Activated T-cell treated with anti-CD3 and anti-CD28 coated beads, Interleukin-2, amount 50 U/mL, for 4 hours (primary cell): ENCODE measurements at places on chromosomes 6 and 20. TPM values are rescaled to one million over a fixed set of nuclear protein-coding genes. Genes with fewer than 3 reads are reported as not detected.

DNA sequence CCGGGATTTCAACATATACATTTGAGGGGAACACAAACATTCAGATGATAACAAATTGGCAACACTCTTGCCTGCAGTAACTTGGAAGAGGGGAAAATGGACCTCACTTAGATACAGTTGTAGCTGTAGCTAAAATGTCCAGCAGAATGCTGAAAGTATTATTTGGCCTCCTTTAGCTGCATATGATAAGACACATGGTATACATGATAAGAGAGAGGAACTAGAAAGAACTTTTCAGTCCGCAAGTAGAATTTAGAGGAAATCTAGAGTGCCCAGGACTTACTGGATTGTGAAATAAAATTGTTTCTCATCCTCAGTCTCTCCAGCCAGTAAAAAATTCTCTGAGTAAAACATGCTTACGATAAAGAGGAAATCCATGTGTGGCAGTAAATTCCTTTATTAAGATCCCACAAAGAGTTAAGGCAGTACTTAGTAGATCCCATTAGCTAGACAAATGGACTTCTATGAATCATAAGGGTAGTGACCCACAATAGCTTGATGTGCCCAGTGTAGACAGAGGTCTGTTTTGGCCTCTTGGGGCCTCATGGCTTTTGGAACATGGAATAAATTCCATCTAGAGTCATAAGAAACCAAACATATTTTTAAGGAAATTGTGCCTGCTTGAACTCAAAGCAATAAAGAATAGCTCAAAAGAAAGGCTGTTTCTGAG is 87.9 kb upstream of the RBM24 start:
- no peak for DNase-seq

- peak; percentile 23 for DNase-seq
These were observed 42.8 kb upstream of the DYNLRB1 start for GRCh38 chr20:34473262-34473883.

- DNase-seq, result no peak
These were observed 10.9 kb upstream of the VSTM2L start for GRCh38 chr20:37892001-37892400.

DNA sequence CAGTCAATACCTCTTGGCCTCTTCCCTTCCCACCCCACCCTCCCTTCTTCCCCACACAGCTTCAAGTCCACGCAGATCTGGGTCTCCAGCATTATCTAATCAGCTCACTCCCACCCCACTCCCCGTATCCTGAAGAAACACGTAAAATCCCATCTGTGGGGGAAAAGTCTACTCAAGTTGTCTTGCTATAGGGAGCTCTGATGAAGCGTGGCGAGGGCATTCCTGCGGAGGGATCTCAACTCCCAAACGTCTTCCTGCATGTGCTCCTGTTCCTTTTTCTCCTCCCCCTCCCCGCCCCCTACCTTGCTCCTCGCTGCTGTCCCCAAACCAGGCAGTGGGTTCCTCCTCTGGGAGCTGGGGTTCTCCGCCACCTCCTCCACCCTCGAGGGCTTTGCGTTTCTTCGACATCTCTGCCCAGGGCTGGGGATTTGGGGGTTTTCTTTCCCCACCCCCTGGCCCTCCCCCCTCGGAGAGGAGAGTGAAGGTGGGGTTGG is 181.8 kb downstream of the TBXT start:
- no peak for DNase-seq

The ENPP3 gene
- total RNA-seq, result 0.54 TPM

- DNase-seq, result peak; percentile 65
These were observed 38.3 kb downstream of the COX4I2 start for GRCh38 chr20:31675828-31676608.

DNA sequence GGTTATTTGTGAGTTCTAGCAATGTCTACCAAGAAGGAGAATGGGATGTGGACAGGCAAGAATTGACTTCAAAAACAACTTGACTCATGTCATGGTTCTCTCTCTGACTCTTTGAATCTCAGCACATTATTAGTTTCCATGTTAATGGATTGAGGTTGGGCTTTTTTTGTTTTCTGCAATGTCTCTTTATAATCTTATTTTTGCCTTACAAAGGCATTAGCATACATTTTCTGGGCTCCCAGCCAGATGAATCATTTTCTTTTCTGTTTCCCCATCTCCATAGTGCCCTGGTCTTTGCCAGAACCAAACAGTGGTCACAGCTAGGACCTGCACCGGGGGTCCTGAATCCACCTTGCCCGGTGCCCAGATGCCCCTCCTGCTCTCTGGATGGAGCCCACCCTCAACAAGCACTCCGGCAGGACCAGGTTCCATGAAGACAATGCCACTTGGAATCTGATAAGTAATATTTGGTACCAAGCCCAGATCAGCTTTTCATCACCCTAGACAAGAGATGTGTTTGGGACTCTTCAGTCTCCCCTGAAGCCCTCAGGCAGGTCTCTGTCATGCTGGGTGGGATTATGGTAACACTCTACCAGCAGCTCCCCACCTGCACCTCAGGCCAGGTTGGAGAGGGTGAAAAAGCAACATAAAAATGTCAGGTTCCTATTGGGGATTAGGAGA is 266.7 kb upstream of the SULF2 start:
- DNase-seq, result no peak

GRCh38 chr6:143937668-143937970 is 70.4 kb downstream of the PLAGL1 start:
- no peak for DNase-seq

The COX4I2 gene
- total RNA-seq, result not detected

GRCh38 chr6:166743406-166744222 is 116.6 kb upstream of the RPS6KA2 start:
- no peak for DNase-seq

The RBL1 gene
- 57.2 TPM for total RNA-seq

- no peak for DNase-seq
These were observed 110.8 kb downstream of the RFPL4B start for GRCh38 chr6:112457886-112458285.

- DNase-seq, result no peak
These were observed 1.7 kb downstream of the KCTD20 start for GRCh38 chr6:36444470-36444869.

DNA sequence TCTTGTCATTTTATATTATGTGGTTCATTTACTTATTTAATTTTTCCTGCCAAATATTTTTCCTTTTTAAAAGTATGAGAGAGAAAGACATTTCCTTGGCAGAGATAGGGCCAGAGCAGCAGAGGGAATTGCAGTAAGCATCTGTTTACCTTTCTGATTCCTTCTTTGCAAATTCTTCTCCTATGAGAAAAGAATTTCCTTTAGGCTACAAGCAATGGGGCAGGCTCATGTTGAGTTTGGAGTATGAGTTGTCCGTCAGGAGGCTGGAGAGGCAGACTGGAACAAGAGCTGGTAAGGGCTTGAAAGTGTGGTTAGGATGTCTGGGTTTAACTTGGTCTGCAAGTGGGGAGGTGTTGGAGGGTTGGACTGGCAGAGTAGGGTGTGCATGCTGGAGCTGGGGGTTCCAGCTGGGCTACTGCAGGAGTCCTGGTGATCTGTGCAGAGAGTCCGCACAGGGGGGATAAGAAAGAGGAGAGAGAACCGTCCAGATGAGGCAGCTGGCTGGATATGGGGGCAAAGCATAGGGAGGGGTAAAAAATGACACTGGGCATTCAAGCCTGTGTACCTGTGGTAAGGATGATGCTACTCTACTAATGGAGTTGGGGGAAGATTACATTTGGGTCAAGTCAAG is 19.7 kb downstream of the TIAM2 start:
- DNase-seq, result no peak

GRCh38 chr6:24720131-24720603 is 1.2 kb upstream of the C6orf62 start:
- DNase-seq, result peak; percentile 79

DNA sequence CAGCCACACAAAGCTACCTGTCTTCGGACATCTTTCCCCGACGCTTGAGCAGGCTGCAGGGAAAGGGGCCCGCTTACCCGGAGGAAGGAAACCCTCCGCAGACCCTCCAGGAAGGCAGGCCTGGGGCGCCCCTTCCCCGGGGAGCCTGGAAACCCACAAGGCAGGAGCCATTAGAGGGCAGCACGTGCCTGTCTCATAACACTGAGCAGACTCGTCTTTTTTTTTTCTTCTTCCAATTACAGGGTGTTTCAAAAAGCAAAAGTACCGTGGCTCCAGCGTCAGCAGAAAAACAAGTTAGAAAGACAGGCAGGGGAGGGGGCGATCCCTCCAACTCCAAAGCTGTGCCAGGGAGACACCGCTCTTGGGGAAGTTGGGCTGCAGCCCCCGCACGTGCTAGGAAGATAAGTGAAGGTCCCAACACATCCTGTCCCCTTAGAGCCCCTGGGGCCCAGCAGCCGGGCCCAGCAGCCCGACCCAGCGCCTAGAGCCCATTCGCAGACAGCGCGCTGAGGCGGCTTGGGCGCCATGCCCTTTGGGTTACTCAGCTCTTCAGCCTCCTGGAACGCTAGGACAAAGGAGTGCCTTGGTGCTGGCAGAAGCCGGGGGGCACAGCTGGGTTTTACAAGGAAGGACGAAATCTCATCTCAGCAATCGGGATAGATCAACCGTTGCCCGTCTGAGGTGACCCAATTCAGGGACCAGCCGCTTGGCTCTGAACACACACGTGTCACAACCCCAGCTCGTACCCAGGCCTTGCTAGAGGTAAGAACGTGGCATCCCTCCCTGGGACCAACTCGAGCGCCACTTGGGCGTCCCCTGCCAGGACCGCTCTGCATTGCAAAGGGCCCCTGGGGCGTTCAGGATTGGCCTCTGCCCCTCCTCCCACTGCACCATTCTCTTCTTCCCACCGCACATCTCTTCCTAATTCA is 136.3 kb downstream of the LY86 start:
- DNase-seq, result peak; percentile 43

The LAMA2 gene
- 4.7 TPM for total RNA-seq

DNA sequence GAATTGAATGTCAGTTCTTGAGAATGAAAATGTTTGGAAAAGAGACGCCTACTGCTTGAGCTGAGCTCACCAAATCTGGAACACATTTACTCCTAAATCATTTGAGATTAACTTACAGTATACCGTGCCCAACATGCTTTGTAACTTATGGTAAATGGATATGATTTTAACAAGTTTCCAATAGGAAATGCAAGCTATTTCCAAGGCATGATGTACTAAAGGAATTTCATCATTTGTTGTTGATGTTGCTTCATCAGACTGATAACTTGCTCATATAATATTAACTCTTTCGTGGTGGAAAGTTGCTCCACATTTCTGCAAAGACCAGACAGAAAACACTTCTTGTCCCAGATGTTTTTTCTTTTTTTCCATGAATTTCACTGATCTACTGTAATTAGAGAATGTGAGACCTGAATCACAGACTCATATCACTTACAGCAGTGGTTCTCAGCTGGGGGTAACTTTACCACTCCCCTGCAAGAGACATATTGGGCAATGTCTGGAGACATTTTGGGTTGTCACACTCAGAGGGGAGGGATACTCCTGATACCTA is 116.6 kb upstream of the TRAF3IP2 start:
- DNase-seq, result no peak

The ZSCAN23 gene
- 0.69 TPM for total RNA-seq

The TBC1D32 gene
- 3.5 TPM for total RNA-seq

DNA sequence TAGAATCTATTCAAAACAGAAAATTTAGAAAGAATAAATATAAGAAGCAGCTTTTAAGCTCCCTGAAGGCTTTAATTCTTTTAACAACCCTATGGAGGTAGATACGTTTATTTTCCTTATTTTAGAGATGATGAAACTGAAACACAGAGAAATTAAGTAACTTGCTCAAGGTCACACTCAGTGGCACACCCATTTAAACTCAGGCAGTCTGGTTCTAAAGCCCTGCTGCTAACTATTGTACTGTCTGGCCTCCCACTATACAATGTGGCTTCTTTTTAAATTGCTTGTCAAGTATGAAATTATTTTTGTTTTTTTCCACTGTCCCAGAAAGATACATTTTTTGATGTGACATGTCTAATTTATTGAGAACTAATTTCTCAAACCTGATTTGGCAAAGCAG is 55.7 kb downstream of the FAM217A start:
- no peak for DNase-seq

The TCP11 gene
- not detected for total RNA-seq

- no peak for DNase-seq
These were observed 18.4 kb upstream of the MRPS10 start for GRCh38 chr6:42236030-42236429.

The TRAPPC3L gene
- total RNA-seq, result not detected

The SAMD10 gene
- 16.8 TPM for total RNA-seq

The GJA10 gene
- not detected for total RNA-seq

The MEI4 gene
- not detected for total RNA-seq

The CST4 gene
- total RNA-seq, result not detected

GRCh38 chr6:90386399-90387382 is 90.0 kb upstream of the BACH2 start:
- no peak for DNase-seq

DNA sequence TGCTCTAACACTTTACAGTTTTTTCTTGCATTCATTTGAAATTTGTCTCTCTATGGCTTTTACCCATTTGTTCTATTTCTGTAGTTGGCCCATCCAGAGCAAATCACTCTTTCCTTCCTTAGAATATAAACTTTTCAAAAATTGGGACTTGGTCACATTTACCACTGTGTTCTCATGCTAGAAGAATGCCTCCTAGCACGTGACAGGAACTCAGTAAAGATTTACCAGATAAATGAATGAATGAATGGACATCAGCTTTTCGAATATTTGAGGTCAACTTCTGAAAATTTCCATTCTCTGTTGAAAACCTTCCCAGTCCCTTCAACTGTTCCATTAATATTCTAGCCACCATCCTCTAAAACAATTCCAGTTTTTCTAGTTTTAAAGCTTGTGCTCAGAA is 294.5 kb downstream of the CD83 start:
- DNase-seq, result no peak

GRCh38 chr6:63140692-63141318 is 70.5 kb upstream of the FKBP1C start:
- DNase-seq, result no peak

The FOXA2 gene
- not detected for total RNA-seq

The DLK2 gene
- total RNA-seq, result 9.0 TPM

- DNase-seq, result peak; percentile 39
These were observed 876 bp upstream of the TBPL1 start for GRCh38 chr6:133951881-133952814.

DNA sequence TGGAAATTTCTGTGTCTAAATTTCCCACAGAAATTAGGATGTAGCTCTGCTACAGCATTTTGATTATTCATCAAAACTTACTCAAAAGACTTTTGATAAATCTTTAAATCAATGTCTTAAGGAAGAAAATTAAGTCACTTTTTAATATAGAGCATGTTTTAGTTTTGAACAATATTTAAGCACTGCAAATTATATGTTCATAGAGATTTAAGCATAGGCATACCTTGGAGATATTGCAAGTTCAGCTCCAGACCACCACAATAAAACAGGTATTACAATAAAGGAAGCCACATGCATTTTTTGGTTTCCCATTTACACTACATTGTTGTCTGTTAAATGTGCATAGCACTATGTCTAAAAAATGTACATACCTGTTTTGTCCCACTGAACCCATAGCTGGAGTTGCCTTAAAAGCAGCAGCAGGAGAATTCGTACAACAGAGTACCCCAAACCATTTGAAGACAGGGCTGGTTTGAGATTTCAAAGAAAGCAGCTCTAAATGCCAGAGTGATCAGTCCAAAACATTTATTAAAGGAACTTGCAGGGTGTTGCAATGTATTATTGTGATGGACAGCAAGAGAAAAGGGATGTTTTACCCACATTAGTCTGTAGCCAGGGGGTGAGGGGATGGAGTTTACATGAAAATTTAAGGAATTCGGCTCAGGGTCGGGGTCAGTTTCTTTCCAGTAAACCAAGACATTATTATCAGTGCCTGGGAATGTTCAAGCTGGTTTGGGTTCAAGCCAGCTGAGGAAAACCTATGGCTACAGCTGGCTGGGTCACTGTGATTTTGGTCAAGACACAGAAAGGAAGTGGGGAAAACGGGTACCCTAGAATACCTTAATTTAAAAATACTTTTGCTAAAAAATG is 6.3 kb upstream of the LOC128125822 start:
- DNase-seq, result no peak

The GSTA3 gene
- total RNA-seq, result not detected
